Skeletal muscle tissue (tissue), 5 donors: ENCODE measurements at places on chromosomes 6 and 20. TPM values are rescaled to one million over a fixed set of nuclear protein-coding genes. Genes with fewer than 3 reads are reported as not detected.

C6orf15 gene
- total RNA-seq = not detected

REM1 gene
- total RNA-seq = 4.7 TPM

CLVS2 gene
- under 0.01 TPM for total RNA-seq

NHLRC1 gene
- 3.1 TPM for total RNA-seq

HINT3 gene
- 18.8 TPM for total RNA-seq
